ENCODE measurements at places on chromosomes 2 and 18. TPM values are rescaled to one million over a fixed set of nuclear protein-coding genes. Genes with fewer than 3 reads are reported as not detected.

DNA sequence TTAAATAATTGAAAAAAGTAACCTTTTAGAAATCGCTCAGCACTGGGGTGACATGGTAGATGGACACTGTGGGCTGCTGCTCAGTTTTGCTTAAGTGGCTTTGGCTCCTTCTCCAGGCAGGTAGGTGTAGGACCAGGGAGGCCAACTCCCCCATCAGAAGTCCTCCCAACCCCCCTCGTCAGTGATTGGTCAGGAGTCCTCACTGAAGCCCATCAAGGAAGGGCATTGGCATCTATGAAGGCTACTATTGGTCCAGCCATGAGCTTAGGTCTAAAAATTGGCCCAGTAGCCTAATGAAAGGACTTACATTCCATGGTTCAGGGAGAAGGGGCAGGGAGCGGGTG lies 34.7 kb downstream of the ST3GAL5 start:
- DNase-seq = no peak

- no peak for DNase-seq
Observed at GRCh38 chr2:54936766-54937165, 113.5 kb downstream of the RTN4 start.

GRCh38 chr2:169512525-169512924 lies 3.0 kb downstream of the KLHL41 start:
- no peak for DNase-seq

- no peak for DNase-seq
Observed at GRCh38 chr18:60676815-60677214, 304.2 kb upstream of the MC4R start.

DNA sequence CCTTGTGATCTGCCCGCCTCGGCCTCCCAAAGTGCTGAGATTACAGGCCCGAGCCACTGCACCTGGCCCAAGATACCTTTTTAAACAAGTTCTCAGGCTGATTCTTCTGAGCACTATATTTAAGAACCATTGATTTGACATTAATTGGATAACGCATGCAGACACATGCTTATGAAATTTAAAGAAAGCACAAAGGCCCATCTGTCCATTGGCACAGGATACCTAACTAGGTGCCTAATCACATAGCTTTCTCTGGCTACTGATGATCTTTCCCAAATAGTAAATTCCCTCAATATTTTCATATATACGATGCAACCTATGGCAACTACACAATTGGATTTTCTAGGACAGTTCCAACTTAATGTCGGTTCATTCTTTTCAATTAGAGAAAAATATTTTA lies 62.5 kb upstream of the STAM2 start:
- no peak for DNase-seq

- peak; percentile 95 for DNase-seq
Observed at GRCh38 chr2:237085248-237086221, at the start of gene COPS8. TSS of gene COPS8 (plus strand) at chr2:237085889. CDS start at chr2:237085965, 76 bp downstream.

TEKT4 gene
- not detected for total RNA-seq

CLEC4F gene
- total RNA-seq = 2.4 TPM

G6PC2 gene
- total RNA-seq = not detected

All from uterus (tissue), 4 donors.